ENCODE measurements at places on chromosomes 3 and 15. TPM values are rescaled to one million over a fixed set of nuclear protein-coding genes. Genes with fewer than 3 reads are reported as not detected.

NEK4 gene
- 27.9 TPM for total RNA-seq

LTF gene
- 1,823 TPM for total RNA-seq

LYZL4 gene
- not detected for total RNA-seq

CACNA1D gene
- 35.7 TPM for total RNA-seq

TMEM43 gene
- 86.5 TPM for total RNA-seq

NEK10 gene
- total RNA-seq = 4.1 TPM

SNTN gene
- not detected for total RNA-seq

FBN1 gene
- total RNA-seq = 30.8 TPM

GOLGA6L4 gene
- total RNA-seq = 5.6 TPM

CAMK1 gene
- 31.2 TPM for total RNA-seq

KLHL6 gene
- total RNA-seq = 9.8 TPM

EAF2 gene
- 13.9 TPM for total RNA-seq

EBLN2 gene
- 4.5 TPM for total RNA-seq

GOLIM4 gene
- total RNA-seq = 29.9 TPM

AGTR1 gene
- 5.6 TPM for total RNA-seq

GPR62 gene
- 0.09 TPM for total RNA-seq

All from kidney (tissue), 22 donors.